Stromal cell of bone marrow (primary cell): ENCODE measurements at places on chromosomes 1 and 21.

- no peak for DNase-seq
Observed at GRCh38 chr1:218049641-218050040, 235.5 kb upstream of the RRP15 start.

GRCh38 chr1:2799811-2800663 is 1.5 kb downstream of the TTC34 start:
- no peak for DNase-seq

DNA sequence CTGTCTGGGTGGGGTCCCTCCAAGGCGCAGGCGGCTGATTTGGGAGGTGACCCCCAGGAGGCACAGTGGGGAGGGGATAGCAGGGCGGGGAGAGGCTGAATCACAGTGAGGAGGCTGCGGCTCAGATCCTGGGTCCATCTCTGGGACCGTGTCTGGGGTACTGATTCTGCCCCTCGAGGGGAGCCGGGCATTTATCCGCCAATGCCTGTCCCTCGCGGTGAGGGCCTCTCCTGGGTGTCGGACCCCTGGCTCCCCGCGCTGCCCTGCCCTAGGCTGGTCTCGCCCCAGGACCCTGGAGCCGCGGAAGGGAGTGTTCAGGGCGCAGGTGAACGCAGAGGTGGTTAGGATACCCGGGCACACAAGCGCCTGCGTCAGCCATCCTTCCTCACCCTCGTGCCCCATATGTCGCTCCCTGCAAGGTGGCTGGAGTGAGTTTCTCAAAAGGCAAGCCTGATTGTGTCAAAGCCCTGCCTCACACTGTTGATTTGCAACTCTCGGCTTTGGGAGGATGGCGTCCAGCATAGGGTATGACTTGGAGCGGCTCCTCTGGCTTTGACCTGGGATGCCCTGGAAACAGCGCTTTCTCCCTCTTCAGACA is 530.9 kb downstream of the PTPRU start:
- DNase-seq: no peak

GRCh38 chr1:156746728-156747631 is 4.5 kb downstream of the HDGF start:
- peak; percentile 86 for DNase-seq

GRCh38 chr21:40049931-40050290 is 182.7 kb downstream of the PCP4 start:
- no peak for DNase-seq

GRCh38 chr1:193190096-193190744 is 3.8 kb upstream of the B3GALT2 start:
- DNase-seq: no peak

GRCh38 chr1:76433526-76433925 is 359.0 kb downstream of the ST6GALNAC3 start:
- DNase-seq: peak; percentile 32

DNA sequence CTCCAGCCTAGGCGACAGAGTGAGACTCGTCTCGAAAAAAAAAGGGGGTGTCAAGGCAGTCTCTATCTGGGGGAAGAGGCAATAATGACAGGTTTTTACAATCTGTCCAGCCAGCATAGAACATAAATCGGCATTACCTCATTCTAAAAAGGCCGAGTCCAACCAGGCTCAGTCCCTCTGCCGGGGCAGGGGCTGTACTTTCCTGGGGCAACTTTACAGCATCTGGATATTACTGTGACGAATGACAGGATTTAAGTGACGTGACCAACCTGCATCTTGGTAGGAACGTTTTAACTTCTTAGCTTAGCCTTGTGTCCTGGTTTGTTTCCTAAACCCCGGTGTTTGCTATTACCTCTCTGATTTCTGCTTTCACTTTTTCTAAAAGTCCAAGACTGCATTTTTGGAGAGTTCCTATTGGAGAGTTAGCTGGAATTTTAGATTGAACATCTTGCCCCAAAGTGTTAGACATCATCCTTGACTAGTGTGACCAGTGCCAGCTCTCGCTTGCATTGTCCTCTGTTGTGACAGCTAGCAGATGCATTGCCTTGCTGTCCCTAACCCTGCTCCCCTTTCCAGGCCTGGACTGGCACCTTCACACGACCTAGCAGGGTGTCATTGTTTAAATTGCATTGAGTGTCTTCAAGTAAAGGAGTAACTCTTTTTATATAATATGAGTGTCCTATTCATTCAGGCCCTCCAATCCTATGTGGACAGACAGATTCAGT is 96.5 kb downstream of the TGFBR3 start:
- DNase-seq: no peak

DNA sequence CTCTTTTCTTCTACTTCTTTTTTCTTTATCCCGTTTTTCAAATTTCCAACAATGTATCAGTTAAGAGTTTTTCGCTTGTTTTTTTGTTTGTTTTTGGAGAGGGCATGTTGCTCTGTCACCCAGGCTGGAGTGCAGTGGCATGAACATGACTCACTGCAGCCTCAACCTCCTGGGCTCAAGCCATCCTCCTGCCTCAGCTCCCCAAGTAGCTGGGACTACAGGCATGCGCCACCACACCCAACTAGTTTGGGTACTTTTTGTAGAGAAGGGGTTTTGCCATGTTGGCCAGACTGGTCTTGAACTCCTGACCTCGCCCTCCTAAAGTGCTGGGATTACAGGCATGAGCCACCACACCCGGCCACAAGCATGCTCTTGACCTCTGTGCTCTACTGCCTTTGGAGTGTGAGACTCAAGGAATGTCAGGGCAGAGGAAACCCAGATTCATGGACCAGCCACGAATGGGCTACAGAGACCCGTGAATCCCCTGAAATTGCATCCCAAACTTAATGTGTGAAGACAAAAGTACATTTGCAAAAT is 65.1 kb upstream of the HSD17B7 start:
- no peak for DNase-seq

DNA sequence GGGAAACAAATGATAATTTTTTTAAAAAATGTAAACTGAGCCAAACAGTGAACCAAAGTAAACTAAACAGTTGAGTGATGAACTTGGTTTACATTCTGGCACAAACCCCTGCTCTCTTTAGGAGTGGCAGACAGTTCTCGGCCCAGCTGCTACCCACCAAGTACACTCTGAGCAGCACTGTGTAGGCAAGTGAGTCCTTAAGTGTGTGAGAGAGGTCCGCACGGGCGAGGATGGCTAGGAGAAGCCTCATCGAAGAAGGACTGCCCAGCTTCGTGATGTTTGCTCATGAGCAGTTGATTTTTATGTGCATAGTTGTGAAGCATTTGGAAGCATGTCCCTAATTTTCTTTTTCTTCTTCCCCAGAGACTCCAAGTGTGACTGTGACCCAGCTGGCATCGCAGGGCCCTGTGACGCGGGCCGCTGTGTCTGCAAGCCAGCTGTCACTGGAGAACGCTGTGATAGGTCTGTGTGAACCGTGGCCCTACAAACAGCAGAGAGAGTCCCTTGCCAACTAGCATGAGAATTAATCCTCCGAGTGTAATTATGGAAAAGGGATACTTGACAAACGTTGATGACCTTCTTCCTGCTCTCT is 32.1 kb downstream of the LAMC2 start:
- no peak for DNase-seq

DNA sequence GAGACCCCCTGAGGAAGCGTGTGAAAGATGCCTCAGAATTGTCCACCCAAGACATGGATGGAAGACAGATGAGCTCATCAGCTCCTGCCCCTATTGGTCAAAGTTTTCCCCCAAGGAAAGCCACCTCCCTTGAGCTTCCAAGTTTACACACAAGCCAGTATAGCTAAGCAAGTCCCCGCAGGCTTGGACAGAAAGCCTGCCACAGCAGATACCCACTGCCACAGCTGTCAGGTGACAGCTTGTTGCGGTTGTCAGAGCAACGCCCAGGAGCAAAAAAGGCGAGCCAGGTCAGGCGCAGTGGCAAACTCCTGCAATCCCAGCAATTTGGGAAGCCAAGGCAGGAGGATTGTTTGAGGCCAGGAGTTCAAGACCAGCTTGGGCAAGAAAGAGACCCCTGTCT is 60.9 kb upstream of the IFNAR2 start:
- no peak for DNase-seq

- peak; percentile 84 for DNase-seq
Observed at GRCh38 chr1:200512191-200512590, 102.4 kb upstream of the ZNF281 start.

DNA sequence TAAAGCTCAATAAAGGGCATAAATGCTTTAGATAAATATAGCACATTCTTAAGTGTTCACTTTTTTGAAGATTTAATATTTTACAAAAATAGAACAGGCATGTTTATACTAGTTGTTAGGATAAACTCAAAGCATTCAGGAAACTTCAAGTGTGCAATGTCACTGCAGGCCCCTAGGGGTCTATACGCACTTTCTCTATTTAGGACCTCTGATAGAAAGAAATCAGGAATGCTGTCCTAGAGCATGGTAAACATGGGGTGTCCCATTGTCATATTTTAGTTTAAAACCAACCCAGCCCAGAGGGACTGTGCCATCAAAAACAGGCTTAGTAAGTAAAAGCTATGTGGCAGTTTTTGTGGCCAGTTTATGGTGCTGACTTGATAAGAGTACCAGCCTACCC is 102.2 kb downstream of the BARHL2 start:
- DNase-seq: no peak

DNA sequence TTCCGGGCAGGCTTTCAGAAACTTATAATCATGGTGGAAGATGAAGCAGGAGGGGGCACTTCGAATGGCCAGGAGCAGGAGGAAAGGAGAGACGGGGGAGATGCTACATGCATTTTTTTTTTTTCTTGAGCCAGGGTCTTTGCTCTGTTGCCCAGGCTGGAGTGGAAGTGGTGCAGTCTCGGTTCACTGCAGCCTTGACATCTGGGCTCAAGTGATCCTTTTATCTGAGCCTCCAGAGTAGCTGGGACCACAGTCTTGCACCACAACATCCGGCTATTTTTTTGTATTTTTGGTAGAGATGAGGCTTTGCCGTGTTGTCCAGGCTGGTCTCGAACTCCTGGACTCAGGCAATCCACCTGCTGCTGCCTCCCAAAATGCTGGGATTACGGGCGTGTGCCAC is 61.6 kb downstream of the SELENOF start:
- DNase-seq: no peak

- DNase-seq: peak; percentile 77
Observed at GRCh38 chr1:200184196-200184595, 156.7 kb downstream of the NR5A2 start.

- no peak for DNase-seq
Observed at GRCh38 chr1:27353166-27353565, 11.3 kb downstream of the SYTL1 start.

DNA sequence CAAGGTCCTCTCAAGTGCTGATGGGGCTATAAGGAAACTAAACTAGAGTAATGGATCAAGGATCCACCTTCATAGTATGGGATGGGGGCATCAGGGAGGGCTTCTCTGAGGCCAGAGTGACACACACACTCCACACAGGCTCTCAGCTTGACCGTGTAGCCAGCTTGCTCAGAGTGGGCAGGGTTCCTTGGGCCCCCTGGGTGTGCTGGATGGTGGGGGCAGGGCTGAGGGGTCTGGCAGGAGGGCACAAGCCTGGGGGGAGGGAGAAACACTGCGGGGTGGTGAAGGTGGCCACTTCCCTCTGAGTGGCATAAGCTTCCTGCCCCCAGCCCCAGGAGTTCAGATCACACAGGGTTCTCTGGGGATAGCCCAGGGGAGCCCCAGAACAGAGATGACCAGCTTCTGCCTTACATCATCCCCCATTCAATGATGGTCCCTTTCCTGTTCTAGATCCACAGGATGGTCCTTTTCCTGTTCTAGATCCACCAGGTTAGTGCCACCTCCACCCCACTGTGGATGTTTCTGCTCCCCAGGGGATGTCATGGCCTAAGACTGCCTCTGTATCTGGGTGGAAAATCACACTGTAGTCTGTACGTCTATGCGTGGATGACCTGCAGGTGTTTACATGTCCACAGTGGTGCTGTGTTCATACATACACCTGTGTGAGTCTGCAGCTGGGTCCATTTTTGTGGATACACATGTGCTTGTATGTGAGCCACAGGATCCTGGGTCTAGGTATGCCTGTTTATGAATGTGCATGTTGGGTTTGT is 525.0 kb downstream of the PTPRU start:
- DNase-seq: no peak

DNA sequence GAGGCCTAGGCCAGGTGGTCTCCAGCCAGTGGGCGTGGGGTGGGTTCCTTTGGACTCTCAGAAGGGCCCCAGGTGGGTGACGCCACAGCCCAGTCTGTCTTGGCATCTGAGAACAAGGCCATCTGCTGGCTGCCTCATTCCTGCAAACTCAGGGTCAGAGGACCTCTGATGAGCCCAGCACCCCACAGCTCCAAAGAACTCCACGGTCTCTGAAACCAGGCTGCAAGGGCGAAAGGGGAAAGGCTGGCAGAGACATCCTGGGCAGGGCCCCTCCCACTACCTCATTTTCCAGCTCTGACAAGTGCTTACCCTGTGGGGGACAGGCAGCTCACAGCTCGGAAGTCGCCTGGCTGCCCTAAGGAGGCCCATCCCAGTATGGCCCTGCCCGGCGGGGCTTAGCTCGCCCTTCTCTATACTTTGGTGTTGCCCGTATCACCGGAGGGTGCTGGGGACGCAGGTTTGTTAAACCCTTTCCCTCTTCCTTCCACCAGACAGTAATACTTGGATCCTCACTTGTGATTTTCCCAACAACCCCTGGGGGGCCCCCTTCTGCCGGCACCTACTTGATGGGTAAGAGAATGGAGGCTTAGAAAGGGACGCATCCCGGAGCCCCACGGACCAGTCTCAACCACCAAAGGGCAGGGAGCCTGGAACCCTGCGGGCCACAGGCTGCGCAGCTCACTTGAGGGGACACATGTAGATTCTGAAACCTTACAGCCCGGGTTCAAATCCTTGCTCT is 10.9 kb upstream of the EDN2 start:
- no peak for DNase-seq

DNA sequence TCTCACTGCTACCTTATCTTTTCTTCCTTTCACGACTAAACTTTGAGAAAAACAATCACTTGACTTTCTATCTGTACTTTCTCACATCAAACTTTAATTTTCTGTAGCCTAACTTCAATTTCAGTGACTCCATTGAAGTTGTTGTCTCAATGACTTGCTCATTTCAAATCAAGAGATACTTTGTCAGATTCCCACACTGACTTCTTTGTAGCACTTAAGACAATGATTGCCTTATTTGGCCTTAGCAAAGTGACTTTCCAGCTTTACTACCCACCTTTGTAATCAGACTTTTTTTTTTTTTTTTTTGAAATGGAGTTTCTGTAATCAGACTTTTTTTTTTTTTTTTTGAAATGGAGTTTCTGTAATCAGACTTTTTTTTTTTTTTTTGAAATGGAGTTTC is 37.0 kb downstream of the AGO4 start:
- no peak for DNase-seq

- DNase-seq: no peak
Observed at GRCh38 chr1:47395433-47395832, 20.7 kb upstream of the FOXE3 start.

DNA sequence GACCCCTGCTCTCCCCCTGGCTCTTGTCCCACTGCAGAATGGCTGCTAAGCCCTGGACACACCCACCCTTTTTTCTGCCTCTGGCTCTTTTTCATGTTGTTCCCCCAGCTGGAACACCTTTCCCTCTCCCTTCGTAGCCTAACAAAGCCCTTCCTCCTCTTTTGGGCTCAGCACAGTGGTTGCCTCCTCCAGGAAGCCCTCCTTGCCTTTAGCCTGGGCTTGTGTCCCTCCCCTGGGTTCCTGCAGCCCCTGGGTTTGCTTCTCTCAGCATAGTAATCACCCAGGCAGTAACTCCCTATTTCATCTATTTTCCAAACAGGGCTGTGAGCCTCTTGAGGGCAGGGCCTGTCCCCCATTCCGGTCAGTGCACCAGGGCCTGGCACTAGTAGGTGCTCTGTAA is 19.8 kb upstream of the ACTL8 start:
- DNase-seq: no peak

GRCh38 chr1:206575165-206575893 is 36.9 kb downstream of the EIF2D start:
- DNase-seq: peak; percentile 49

GRCh38 chr1:178688244-178688643 is 36.8 kb upstream of the RALGPS2 start:
- DNase-seq: peak; percentile 82
